Naive thymus-derived CD8-positive, alpha-beta T cell (primary cell): ENCODE measurements at places on chromosomes 1 and 21. TPM values are rescaled to one million over a fixed set of nuclear protein-coding genes. Genes with fewer than 3 reads are reported as not detected.

DNA sequence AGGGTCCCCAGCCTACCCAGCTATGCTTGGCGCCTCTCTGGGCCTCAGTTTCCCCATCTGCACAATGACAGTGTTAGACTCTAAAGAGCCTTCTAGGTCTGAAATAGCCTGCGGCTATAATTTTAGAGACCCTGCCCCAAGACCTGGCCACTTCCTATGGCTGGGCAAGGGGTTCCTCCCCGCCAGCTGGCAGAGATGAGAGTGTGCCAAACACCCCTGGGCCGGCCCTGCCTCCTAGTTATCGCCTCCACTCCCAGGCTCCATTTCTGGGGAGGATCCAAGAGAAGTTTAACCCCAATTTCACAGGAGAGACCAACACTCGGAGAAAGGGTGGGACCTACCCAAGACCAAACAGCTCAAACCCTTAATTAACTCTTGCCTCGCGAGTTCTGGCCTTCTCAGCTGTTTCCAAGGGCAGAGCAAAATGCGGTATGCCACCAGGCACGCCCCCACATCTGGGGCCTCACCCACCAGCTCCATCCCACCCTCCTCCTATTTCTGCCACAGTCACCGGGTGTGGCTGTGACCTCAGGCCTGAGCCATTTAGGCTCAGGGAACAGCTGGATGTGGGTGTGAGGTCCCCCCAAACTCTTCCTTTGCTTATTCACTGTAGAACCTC lies 35.7 kb downstream of the TTC39A start:
- H3K27me3 ChIP-seq = no peaks in the 10 kb centered on the region
- no peak overlapping the region for H3K27ac ChIP-seq
- DNase-seq = no peak

- no peaks in the 10 kb centered on the region for H3K27me3 ChIP-seq
- H3K36me3 ChIP-seq = no peaks in the 10 kb centered on the region
- no peak overlapping the region for H3K4me3 ChIP-seq
- no peak overlapping the region for H3K27ac ChIP-seq
- DNase-seq = no peak
Measured at GRCh38 chr1:208919371-208919770, 664.1 kb upstream of the CAMK1G start.

- H3K4me3 ChIP-seq = no peak overlapping the region
- no peak for DNase-seq
- H3K27me3 ChIP-seq = peaks cover 12% of the 10 kb centered on the region
- H3K27ac ChIP-seq = no peak overlapping the region
- H3K36me3 ChIP-seq = no peaks in the 10 kb centered on the region
Measured at GRCh38 chr1:64357422-64357821, 112.5 kb upstream of the CACHD1 start.

DNA sequence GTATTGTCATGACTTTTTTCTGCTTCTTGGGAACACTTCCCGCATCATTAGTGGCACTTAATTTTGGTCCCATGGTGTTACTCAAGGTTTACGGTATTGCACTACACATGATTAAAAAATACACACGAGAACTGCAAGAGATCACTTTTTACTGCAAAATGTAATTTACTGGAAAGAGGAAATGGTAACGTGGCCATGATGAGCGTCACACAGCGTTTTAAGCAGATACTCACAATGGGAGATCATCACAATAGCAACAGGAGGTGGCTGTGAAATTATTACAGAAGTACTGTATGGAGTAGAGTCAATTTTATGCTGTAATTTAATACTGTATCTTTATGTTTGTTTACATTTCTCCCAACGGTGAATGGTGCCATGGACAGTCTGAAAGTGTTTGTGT lies 1510.3 kb downstream of the AMY1C start:
- no peaks in the 10 kb centered on the region for H3K4me1 ChIP-seq
- no peak for DNase-seq
- H3K27ac ChIP-seq = no peak overlapping the region
- H3K27me3 ChIP-seq = no peaks in the 10 kb centered on the region

- H3K4me1 ChIP-seq = no peaks in the 10 kb centered on the region
- peaks cover 60% of the 10 kb centered on the region for H3K36me3 ChIP-seq
Measured at GRCh38 chr1:233158322-233158721, 137.2 kb downstream of the PCNX2 start.

Gene KIRREL1
- total RNA-seq = not detected

Gene SYTL1
- 135 TPM for total RNA-seq

Gene RGS16
- total RNA-seq = 0.41 TPM
